ENCODE measurements at places on chromosomes 2 and 18.

- no peak for DNase-seq
Observed at GRCh38 chr2:164979113-164979512, 23.8 kb upstream of the SLC38A11 start.

DNA sequence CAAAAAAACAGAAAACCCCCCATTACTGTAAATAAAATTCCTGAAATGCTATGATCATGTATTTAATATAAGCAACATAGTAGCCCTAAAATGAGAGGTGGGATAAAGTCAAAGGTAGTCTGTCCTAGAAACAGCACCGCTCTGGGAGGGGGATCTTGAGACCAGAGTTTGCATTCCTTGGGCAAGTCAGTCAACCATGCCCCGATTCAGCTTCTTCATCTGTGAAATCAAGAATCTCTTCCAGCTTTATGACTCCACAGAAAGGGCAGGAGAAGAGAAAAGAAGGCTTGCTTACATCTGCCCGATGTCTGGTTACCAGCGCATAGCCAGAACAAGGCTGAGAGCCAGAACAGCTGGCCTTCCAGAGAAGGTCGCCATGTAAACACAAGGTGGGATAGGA, 2.1 kb upstream of the FBLN7 start:
- no peak for DNase-seq

DNA sequence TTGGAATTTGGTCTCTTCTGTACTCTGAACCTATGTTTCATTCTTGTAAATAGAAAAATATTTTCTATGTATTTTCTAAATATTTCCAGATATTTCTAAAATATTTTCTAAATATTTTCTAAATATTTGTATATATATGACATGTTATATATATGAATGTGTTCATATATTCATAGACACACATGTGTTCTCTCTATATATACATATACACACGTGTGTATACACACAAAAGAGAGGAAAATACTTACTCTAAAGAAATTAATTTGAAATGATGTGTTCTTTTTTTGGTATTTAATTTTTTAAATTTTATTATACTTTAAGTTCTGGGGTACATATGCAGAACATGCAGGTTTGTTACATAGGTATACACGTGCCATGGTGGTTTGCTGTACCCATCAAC, 589.6 kb downstream of the LRRTM4 start:
- no peak for DNase-seq

DNA sequence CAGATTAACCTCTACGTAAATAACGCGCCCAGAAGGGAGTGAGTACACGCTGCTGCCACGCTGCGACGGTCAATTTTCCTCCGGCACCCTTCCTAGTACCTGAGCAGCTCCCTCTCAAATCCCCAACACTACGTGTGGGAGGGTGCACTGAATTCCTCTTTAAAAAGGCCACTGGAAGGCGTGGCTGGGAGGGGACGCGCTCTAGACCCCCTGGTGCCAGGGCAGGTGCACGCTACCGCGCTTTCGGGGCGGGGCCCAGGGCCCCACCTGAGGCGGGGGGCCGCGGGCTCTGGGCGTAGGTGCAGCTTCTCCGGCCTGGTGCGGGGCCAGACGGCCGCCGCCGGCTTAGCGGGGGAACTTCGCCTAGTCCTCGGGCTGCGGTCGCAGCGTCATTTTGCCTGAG, 668 bp upstream of the ANKRD12 start:
- DNase-seq = peak; percentile 48

DNA sequence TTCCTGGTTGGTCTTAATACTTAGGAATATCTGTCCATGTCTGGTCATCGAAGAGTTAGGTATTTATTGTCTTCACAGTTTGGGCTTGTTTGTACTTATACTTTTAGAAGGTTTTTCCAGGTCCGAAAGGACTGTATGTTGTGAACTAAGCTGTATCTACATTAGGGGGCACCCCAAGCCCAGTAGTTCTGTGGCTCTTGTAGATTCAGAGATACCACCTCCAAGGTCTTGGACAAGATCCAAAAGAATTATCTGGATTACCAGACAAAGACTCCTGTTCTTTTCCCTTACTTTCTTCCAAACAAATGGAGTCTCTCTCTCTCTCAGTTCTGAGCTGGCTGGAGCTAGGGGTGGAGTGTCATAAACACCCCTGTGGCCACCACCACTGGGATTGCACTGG, 328.7 kb downstream of the ZNF804A start:
- no peak for DNase-seq

DNA sequence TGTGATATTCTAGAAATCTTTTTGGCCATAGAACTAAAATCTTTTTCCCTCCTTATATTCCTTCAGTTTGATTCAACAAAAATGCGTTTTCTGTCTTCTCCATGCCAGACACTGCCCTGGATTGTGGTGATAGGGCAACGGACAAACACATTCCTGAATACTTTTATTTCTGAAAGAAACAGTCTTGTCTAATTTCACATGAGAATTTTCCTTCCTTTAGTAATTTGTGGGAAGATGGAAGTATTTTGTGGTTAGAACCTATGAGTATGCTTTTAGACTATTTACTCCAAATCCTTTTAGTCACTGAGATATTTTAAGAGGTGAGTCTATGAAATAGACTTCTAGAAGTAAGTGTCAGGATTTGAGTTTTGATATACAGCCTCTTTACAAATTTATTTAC, 49.6 kb downstream of the COL5A2 start:
- no peak for DNase-seq

- no peak for DNase-seq
Observed at GRCh38 chr2:182949052-182949451, 82.6 kb upstream of the FRZB start.

GRCh38 chr18:30683836-30684235, 358.7 kb downstream of the DSC3 start:
- DNase-seq = no peak

DNA sequence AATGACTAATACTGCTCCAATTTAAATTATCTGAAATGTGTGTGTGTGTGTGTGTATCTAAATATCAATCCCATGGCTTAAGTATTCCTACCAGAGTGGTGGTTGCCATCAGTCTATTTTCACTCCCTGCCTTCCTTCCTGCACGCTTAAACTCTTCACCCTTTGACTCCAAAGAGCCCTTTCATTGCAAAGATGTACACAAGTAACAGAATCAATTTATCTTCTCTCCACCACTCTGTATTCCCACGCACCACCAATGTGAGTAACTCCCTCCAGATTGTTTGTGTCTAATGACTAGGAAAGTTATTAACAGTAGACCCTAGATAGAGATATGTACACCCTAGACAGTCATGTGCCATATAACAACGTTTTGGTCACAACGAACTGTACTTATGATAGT, 42.8 kb downstream of the ARL6IP6 start:
- no peak for DNase-seq

DNA sequence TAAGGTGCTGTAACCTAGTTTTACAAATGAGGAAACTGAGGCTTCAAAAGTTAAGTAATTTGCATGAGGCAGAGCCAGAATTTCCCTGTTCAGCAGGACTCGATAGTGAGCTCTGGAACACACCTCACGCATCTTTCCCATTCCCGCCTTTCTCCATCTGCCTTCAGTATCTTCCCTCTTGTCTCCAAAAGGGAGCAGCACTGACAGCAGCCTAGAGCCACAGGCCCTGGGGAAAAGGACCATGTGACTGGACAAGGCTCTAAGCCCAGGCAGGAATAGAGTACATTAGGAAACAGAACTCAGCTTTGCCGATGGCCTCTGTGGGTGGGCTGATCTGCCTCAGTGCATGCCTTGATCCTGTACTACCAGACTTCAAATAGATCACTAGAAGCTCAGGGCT, 21.5 kb downstream of the GPR155 start:
- no peak for DNase-seq

- no peak for DNase-seq
Observed at GRCh38 chr2:132811148-132811915, 141.3 kb upstream of the LYPD1 start.

DNA sequence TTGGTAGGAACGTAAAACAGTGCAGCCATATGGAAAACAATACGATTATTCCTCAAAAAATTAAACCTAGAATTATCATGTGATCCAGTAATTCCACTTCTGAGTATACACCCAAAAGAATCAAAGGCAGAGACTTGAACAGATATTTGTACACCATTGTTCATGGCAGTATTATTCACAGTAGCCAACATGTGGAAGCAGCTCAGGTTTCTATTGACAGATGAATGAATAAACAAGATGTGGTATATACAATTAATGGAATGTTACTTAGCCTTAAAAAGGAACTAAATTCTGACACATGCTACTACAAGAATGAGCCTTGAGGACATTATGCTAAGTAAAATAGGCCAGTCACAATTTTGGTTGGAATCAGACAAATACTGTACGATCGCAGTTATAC, 14.2 kb upstream of the RTTN start:
- no peak for DNase-seq

- DNase-seq = peak; percentile 87
Observed at GRCh38 chr2:197286805-197287595, 23.6 kb downstream of the ANKRD44 start.

GRCh38 chr18:23134780-23135549, at the start of gene CABLES1:
Gene CABLES1 (plus strand): TSS chr18:23135485. CDS start chr18:23135763, 278 bp downstream.
- peak; percentile 59 for DNase-seq

- DNase-seq = no peak
Observed at GRCh38 chr2:111665011-111665410, 219.0 kb downstream of the ANAPC1 start.

GRCh38 chr18:46630991-46631390, 26.0 kb downstream of the LOXHD1 start:
- DNase-seq = no peak

GRCh38 chr2:191946471-191947182, 99.7 kb upstream of the CAVIN2 start:
- DNase-seq = no peak

- peak; percentile 24 for DNase-seq
Observed at GRCh38 chr2:161139098-161139987, 20.9 kb upstream of the TANK start.

GRCh38 chr2:235098269-235098668, 146.5 kb downstream of the SH3BP4 start:
- no peak for DNase-seq

GRCh38 chr2:84435345-84436025, 23.6 kb downstream of the SUCLG1 start:
- DNase-seq = peak; percentile 75

GRCh38 chr2:216956820-216957493, 97.1 kb upstream of the TNP1 start:
- no peak for DNase-seq

DNA sequence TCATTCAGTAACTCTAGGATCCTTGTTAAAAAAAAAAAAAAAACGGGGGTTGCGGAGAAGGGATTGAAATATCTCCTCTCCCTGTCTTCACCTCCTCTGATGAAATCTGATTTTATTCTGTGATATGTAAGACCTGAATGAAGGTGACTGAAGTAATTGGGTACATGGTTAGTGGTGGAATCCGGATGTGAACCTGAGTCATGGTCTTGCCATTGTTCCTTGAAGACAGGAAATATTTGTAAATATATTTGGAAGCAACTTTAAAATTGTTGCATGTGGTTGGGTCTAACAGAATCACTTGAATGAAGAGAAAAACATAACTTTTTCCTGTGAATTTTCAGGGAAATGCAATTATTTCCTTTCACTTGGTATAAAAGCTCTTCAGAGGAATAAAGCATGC, 3.0 kb upstream of the IL1A start:
- DNase-seq = no peak

Measured in Ammon's horn (tissue), 1 donor.